ENCODE measurements at places on chromosomes 3 and 15.

DNA sequence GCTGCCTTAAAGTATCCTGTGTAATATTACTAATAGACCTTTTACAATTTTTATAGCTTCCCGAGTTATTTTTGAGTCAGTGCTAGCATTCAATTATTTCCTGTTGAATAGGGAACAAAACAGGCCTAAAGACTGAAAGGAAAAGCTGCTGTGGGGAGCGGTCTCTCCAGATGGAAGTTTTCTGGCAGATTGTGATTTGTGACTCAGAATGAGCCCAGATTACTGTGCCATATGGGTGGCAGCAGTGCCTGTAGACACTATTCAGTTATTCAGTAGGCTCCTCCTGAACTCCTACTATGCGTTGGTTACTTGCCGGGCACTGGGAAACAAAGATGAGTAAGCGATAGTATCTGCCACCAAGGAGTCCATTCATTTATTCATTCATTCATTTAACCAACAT is 211.8 kb downstream of the CHST2 start:
- DNase-seq = no peak

DNA sequence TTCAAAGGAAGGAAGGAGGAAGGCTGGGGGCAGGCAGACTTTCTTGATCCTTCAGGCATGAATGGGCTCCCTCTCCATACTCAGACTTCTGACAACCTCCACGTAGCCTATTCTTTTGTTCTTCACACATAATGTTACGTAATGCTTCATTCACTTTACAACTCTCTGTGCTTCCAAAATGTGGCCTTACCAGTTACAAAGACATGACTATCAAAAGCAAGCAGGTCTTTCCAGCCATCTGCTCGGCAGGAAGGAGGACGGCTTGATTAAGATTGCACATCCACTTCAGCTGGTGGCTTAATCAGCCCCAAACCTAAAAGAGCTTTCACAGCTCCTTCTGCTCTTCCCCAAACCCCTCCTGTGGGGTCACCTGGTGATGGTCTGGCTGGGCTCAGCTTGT is 263.2 kb downstream of the XXYLT1 start:
- no peak for DNase-seq

- no peak for DNase-seq
These were observed 359.1 kb upstream of the IL12A start for GRCh38 chr3:159629329-159630084.

DNA sequence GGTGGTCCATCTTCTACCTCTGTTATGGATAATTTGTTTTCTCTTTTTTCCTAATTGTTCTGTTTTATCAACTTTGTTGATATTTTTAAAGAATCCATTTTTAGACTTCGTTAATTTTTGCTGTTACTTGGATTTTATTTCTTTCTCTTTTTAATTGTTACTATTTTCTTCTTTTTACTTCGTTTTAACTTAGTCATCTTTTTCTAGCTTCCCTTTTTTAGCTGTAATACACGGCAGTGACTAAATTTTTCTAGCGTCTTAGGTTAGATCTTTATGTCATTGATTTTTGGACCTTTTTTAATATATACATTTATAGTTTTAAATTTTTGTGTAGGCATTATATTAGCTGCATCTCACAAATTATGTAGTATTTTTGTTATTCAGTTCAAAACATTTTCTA is 33.1 kb downstream of the ARIH2 start:
- DNase-seq = no peak

GRCh38 chr15:62521396-62521795 is 356.3 kb upstream of the C2CD4B start:
- no peak for DNase-seq

GRCh38 chr3:72414481-72415016 is 433.7 kb downstream of the SHQ1 start:
- no peak for DNase-seq

- no peak for DNase-seq
These were observed 180.9 kb upstream of the TBL1XR1 start for GRCh38 chr3:177378168-177378567.

DNA sequence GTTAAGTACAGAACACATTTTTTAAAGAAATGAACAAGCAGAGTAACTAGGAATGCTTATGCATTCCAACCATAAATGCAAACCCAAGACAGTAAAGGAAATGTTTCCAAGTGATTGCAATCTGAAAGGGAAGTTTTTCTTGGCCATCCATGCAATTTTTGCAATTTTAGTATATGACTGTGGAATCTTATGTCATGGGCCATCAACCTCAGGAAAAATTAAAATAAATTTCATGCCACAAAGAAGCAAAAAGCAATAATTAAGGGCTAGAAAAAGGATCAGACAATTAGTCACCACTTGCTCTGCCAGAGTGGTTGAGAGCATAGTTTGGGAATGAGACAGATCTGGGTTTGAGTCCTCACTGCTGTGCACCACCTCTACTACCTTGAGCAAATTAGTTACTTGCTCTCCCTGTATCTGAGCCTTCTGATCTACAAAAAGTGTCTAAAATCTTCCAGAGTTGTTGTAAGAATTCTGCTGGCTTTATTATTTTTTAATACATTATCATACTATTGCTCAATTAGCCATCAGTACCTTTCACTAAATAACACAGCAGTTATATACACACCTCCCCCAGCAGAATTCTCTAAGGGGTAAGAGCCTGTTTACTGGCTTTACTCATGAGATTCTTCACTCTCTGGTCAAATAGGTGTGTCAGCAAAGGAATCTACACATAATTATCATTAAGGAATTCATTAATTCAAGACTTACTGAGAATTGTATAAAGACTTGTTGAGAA is 49.7 kb upstream of the FBN1 start:
- DNase-seq = no peak

DNA sequence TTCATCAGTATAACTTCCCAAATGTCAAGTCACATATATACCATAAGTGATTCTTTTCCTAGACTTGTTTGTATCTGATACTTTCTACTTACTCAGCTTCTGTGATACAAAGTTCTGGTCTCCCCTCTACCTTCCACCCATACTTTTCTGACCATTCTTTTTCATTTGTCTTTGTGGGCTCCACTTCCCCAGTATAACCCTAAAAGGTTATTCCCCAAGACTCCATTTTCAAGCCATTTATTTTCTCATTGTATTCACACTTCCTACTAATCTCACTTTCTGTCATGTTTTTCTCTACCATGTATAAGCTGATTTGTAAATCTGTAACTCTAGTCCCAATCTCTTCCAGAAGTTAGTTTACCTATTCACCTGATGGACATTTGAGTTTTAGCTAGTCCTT is 34.0 kb downstream of the IQCB1 start:
- DNase-seq = no peak

DNA sequence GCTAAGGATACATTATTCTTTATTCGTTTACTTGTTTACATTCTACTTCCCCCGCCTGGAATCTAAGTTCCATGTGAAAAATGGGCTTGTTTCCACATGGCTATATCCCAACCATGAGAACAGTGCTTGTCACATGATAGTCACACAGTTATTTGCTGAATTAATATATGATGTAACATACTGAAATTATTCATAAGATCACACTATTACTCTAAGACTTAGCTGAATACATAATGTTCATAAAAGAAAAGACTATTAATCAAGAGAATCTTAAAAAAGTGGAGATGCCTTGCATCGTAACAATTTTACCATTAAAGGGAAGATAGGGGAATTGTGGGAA is 6.5 kb downstream of the PBRM1 start:
- DNase-seq = no peak

DNA sequence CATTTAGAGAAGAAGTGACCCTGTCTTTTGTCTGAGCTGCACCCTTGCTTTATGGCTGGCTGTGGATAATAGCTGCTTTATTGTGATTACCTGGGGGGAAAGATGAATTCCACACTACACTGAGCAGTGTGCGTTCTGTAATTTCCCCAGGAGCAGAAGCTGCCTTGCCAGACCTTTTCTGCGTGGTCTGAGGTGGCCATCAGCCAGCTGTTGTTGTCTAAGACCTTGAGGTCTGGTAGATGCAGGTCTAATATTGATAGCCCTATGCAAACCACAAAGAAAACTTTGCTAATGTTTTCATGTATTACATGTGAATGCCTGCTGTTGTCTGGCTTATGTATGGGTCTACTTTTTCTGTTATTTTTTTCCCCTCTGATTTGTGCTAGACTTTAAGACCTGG is 144.6 kb downstream of the THSD4 start:
- no peak for DNase-seq

DNA sequence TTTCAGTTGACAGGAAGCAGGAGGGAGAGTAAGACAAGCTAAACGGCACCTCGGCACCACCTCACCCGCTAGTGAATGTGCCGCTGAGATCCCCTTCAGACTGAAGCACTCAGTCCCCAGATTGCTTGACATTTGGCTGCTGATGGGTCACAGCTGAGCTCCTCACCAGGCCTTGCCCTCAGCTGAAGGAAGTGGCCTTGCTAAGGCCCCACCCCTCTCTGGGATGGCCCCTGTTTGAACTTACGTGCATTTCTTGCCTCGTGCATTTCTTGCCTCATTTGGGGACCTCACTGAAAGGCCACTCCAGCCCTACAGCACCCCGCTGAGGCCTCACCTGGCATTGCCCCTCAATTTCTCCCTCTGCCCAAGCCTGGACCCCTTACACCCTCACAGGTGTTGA is 39.8 kb downstream of the EOGT start:
- no peak for DNase-seq

- peak; percentile 46 for DNase-seq
These were observed 24.9 kb upstream of the RASGRP1 start for GRCh38 chr15:38589502-38589901.

DNA sequence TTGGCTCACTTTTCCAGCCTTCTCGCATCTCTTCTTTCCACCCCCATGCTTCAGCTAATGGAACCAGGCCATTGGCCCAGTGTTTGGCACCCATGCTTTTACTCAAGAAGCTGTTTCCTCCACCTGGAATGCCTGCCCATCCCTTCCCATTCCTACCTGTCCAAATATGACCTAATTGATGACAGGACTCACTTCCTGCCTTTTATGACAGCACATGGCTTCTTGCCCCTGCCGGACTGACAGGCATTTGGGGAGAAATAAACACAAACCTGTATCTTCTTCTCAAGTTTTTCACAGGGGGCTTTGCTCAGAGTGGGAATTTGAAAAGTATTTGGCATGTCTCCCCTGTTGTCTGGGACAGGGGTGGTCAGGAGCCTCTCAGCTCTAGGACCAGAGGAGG is 120.1 kb downstream of the ABHD5 start:
- DNase-seq = no peak

DNA sequence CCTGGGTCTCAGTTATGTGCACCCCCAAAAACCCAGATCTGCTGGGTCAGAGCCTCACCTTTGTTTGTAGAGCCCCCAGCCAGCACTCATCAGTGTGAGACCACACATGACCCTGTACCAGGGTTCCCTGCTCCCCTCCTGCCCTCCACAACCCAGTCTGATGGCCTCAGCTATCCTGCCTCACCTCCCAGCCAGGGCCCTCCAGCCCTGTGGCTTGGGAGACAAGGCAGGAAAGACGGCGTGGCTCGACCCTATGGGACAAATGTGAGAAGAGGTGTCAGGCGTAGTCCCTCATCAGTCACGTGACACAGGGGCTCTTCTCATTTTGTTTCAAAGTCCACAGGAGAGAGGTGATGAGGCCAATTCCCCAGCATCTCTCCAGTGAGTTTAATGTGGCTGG is 28.3 kb upstream of the PRR23E start:
- no peak for DNase-seq

- no peak for DNase-seq
These were observed 11.8 kb upstream of the TMEM87A start for GRCh38 chr15:42285034-42285433.

- DNase-seq = no peak
These were observed 25.8 kb downstream of the TMEM43 start for GRCh38 chr3:14150491-14151230.

DNA sequence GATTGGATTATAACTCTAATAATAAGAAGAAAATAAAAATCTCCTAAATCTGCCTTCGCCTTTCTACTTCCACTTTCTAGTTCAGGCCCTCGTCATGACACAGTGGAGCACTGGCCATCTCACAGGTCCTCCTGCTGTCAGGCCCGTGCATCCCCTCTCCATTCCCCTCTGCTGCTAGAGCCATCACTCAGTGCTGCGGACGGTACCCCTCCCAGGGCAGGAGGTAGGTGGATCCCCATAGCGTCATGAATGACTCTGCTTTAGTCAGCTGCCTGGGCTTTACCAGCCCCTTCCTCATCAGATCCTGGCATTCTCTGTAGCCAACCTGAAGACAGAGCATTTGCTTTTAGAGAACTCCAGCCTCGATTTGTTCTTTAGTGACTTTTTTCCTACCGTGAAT is 12.0 kb upstream of the PPP1R2 start:
- DNase-seq = no peak

DNA sequence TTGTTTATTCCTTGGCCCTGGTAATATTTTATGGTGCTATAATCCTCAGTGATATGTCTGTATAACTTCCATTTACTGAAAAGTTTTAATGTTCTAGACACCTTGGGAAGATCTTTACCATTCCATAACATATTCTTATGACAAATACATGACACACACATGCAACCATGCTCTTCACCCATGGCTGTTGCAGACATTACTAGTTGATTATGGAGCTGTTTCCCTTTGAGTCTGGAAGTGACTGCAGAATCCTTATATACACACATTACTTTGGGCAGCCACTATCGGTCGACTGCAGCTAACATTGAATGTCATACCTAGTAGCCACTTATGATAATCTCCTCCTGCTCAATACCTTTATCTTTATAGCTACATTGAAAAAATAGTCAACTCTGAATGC is 243.1 kb upstream of the ADAMTS9 start:
- DNase-seq = no peak

DNA sequence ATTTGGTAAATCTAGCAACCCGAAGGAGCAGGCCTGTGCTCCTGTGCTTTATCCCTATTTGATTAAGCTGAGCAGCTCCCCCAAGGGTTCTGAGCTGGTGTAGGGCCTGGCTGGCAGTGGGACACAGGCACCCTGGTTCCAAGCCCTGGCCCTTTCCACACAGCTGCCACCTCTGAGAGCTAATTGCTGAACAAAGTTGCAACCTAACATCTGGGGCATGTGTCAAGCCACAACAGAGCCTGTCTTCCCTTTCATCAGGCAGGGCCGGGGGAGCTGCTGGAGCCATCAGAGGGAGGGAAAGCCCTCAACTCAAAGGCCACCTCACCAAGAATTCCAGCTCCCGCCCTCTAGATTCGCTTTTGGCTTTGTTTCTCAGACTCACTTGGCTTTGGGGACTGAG is 17.1 kb upstream of the MRPS22 start:
- DNase-seq = no peak

DNA sequence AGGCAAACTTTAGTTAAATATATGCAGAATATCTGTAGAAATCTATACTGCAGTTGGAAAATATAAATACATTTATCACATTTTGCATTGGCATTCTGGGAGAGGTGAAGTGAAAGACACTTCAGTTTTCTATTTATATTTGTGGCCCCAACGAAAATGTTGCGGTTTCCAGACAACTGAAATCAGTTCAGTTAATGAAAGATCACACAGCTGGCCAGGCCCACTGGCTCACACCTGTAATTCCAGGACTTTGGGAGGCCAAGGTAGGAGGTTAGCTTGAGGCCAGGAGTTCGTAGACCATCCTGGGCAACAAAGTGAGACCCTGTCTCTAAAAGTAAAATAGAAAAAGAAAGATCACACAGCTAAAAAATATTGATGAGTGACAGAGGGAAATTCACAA is 11.9 kb upstream of the CLASP2 start:
- DNase-seq = no peak

- no peak for DNase-seq
These were observed 21.7 kb downstream of the GTF2E1 start for GRCh38 chr3:120764206-120764605.
